ENCODE measurements at places on chromosomes 4 and X.
A peak's percentile ranks its signal among the peaks of the same experiment; 100 is the strongest.

- DNase-seq: no peak
These were observed 381.2 kb downstream of the RAPGEF2 start for GRCh38 chr4:159483782-159484741.

- no peak for DNase-seq
These were observed 179.7 kb downstream of the STIM2 start for GRCh38 chr4:27040356-27040755.

DNA sequence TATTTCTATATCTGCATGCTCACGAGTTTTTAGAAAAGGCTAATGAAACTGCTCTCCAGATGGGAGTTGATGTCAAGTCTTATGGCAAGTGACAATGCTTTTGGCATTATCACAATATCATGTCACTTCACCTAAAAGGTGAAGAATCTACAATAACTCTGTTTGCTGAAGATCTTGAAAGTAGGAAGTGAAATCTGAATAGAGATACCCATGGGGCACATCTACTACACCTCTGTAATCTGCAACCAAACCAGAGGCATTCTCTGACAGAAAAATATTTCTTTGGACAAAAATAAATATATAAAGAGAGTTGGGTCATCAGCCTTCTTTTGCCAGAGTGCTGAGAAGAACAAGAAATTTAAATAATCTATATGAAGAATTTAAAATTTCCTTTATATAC is 3.9 kb upstream of the VAMP7 start:
- no peak for DNase-seq

GRCh38 chr4:80922941-80923340 is 107.6 kb upstream of the BMP3 start:
- no peak for DNase-seq

DNA sequence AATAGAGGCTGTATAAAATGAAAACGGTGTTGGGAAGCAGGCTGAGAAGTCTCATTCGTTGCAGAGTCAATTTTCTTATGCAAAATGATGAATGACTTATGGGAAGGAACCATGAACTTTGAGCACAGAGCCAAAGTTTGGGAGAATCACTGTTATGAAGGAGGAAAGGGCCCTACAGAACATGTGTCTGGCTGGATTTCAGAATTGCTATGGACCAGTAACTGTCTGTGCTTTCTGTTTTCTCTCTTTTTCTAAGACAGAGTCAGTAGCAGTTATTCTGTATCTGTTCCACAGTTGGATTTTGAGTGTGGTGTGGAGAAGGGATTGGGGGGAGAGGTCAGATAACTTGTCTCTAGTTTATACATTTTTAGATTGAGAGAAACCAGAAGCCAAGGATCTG is 265.0 kb upstream of the HS3ST1 start:
- no peak for DNase-seq

DNA sequence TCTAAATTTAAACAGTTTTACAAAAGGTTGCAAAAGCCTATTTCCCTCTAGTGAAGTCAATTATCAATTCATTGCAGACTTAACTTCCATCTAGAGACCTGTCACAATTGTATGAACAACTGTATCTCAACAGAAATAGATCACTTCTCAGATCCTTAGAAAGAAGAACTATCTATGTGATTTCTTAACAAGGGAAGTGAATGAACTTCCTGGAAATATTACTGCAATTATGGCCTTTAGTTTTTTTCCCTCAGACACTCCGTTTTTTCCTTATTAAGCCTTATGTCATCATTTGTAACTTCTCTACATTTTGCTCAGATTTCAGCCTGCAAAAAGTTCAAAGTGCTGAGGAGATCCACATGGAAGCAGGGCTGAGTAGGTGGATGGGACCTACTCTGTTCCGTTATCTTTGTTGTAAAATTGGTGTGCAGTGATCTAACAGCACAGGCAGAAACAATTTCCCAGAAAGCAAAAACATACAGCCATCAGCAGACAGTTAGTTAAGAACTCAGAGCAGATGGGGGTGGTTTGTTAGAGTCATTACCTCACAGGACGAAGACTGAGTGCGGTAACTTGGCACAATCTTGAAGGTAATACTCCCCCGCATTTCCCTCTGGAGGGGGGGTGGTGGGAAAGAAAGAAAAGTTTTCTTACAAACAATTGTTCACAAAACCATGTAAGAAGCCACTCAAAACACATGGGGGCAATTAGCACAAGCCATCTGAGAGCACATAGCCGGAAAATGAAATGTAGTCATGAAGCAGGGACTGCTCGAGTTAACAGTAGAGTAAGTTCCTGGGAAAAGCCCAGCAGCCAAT is 112.3 kb downstream of the NYX start:
- DNase-seq: peak; percentile 36

DNA sequence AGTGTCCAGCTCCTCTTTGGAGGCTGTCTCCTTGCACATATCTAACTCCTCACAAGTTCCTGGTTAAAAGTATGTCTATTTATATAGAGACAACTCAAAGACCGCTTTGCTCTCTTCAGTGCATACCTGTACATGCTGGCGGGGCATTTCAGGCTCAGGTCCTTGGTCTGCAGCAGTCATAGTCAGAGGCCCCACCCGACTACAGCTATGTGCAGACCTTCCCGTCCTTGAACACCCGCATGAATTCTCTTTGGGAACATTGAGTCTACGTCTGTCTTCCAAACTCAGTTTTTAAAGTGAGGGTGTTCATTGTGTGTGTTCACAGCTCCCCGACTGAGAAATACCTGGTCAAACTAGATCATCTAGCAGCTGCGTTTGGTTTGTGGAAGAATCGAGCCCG is 4.2 kb downstream of the BCOR start:
- DNase-seq: no peak

DNA sequence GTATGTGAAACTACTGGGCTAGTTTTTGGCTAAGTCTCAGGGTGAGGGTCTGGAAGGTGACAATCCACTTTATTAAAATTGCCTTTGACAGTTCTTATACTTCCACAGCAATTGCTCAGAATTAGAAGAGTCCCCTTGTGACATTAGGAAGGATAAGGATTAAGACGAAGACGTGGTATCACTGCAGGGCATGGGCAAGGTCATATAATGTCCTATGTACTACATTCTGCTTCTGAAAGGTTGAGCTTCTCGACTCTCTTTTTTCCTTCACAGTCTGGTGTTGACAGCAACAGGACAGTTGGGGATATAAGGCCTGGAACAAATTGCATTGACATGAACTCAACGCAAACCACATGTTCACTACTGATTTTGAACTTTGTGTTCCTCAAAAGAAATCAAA is 40.9 kb upstream of the PRDM5 start:
- DNase-seq: no peak

DNA sequence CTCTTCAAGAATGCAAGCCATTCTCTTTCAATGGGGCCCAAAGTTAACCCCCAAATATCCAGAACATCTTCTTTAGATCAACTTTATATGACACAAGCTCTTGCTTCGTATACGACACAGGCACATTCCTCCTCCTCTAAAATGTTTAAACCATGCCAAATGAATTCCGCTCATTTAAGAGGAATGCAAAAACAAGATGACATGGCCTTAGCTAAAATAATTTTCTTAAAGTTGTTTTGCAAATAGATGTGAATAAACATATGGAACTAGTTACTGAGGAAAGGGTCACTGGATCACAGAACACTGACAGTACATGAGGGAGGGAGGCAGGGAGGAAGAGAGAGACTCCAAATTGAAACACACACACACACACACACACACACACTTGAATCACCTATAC is 97.4 kb downstream of the RASL11B start:
- DNase-seq: no peak

DNA sequence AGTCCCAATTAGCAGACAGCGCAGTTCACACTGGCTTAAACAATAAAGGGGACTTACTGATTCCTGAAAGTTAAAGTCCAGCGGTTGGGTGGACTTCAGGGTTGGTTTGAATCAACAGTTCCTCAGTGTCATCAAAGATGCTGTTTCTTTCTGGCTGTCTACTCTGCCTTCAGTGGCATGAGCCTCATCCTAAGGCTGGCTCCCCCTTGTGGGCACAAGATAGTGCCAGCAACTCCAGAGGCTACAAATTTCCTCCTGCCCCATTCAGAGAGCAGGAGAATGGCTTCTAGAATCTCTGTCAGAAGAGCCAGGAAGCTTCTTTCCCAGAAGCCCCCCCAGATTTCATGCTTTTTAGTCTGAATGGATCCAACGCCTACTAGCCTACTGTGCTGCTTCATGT is 82.4 kb upstream of the MTM1 start:
- no peak for DNase-seq

GRCh38 chr4:48262926-48263325 is 6.7 kb downstream of the TEC start:
- no peak for DNase-seq

- DNase-seq: peak; percentile 26
These were observed 9.1 kb downstream of the HTRA3 start for GRCh38 chr4:8278421-8279287.

DNA sequence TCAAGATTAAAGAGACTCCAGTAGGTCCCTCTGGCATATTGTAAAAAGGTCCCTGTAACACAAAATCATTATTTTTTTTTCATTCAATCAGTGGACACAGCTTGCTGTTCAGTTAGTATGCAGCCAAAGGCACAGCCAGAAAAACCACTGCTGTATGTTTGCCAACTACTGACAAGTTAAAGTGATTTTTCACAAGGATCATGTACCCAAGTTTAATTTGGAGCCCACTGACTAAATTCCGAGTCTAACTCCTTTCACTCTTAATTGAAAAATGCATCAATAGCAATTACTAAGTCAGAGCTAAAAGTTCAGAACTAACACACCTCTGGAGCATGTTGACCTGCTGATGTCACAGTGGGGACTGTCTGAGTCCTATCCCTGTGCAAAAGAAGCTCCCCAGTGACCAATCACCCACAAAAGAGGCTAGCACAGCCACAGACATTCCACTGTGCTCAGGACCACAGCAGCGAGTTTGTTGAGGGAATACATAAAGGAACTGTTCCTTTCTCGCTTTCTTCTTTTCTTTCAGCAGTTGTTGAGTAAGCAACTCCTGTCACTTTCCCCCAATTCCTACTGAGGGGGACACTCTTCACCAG is 60.4 kb downstream of the STX18 start:
- DNase-seq: no peak

- DNase-seq: no peak
These were observed 1.1 kb upstream of the TRMT10A start for GRCh38 chr4:99564921-99565320.

GRCh38 chr4:67550451-67550850 is 5.1 kb upstream of the CENPC start:
- DNase-seq: no peak

GRCh38 chr4:73831569-73831968 is 4.9 kb upstream of the CXCL6 start:
- DNase-seq: no peak

DNA sequence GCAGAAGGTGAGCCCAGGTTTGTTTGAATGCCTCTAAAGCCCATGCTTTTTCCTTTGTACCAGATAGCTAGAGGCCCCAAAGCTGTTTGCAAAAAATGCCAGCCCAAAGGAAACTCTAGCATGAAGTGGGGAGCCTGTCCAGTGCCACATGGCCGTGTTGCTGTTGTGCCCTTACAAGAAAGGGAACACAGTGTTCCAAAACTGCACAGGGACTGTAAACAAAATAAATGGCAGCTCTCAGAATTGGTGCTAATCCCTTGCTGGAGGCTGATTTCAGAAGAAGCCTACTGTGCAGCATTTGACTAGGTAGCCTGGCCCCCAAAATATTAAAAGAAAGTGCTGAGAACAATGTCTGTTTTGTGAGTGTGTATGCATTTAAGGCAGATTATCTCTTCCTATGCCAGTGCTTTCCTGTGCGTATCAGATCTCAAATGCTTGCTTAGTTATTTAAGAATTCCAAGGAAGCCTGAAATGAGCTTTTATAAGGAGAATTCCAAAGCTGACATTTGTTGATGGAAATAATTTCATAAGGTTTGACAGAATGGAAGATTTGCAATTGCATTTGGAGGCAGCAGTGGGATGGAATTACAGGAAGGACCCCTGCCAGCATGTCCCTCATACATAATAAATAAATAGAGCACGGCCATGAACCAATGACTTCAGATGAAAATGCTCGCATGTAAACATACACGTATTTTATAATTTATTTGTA is 115.7 kb downstream of the IRF2 start:
- DNase-seq: no peak

DNA sequence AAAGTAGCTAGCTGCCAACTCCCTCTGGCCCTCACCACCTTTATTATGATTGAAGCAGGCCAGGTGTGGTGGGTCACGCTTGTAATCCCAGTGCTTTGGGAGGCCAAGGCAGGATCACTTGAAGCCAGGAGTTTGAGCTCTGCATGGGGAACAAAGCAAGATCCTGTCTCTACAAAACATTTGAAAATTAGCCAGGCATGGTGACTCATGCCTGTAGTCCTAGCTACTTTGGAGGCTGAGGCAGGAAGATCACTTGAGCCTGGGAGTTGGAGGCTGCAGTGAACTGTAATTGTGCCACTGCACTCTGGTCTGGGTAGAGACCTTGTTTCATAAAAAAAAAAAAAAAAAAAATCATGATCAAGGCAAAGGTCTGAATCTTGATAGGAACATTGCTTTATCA is 467.0 kb upstream of the DIPK2B start:
- DNase-seq: no peak

DNA sequence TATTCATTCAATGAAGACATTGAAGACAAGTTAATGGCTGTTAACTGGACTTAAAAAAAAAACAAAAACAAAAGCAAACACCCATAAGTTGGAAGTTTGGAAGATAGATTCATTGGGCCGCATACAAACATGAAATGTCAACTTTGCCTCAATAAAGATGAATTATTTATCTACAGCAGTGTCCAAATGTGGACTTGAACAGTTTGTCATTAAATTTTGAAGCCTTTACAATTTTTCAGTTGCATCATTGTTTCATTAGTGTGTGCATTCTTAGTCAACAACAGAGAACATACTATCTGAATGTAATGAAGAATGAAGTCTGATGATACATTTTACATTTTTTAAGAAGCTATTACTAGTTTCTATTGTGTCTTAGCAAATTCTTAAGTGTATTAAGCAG is 152.1 kb downstream of the SLIT2 start:
- no peak for DNase-seq

DNA sequence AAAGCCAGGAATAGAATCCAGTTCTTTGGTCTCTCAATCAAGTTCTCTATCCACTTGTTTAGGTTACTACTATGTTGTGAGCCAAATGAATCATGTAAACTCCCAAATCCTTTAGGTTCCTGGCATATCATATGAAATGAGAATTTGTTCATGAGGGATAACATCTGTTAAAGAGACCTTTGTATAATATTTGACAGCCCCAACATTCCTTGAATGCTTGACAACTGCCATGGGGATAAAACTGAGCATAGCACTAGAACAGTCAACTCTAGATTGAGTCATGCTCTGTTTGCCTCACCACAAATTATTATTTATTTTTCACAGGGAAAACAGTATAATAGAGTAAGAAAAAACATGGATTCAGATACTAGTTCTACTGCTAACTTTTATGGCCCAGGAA is 93.3 kb downstream of the NAA11 start:
- DNase-seq: no peak

- no peak for DNase-seq
These were observed 2.8 kb upstream of the LIN54 start for GRCh38 chr4:83013420-83013867.
